ENCODE measurements at places on chromosomes 3 and 15.

GRCh38 chr15:47991357-47991756, 129.4 kb upstream of the SLC24A5 start:
- DNase-seq: no peak

DNA sequence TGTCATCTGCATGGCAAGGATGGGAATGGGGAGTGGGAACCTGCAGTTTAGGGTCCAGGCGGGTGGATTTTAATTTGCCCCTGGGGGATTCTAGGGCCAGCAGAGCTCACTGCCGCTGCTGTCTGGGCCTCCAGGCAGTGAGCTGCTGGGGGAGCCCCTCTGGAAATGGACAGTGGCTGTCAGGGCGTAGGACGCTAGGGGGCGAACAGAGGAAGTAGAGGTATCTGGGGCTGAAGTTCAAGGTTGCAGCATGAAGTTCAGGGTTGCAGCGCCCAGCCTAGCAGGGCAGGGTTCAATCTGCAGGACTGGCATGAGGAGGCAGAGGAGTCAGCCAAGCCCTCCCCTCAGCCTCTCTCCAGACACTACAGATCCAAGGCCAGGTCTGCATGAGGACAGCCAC, 49.5 kb downstream of the APBA2 start:
- DNase-seq: no peak

GRCh38 chr15:82890338-82890994, 62.1 kb downstream of the HOMER2 start:
- no peak for DNase-seq

- no peak for DNase-seq
These were observed 20.8 kb downstream of the CCR1 start for GRCh38 chr3:46187341-46187700.

GRCh38 chr15:80674245-80674614, 20.9 kb upstream of the ABHD17C start:
- DNase-seq: no peak
